Naive thymus-derived CD4-positive, alpha-beta T cell (primary cell): ENCODE measurements at places on chromosomes 13 and 19.

DNA sequence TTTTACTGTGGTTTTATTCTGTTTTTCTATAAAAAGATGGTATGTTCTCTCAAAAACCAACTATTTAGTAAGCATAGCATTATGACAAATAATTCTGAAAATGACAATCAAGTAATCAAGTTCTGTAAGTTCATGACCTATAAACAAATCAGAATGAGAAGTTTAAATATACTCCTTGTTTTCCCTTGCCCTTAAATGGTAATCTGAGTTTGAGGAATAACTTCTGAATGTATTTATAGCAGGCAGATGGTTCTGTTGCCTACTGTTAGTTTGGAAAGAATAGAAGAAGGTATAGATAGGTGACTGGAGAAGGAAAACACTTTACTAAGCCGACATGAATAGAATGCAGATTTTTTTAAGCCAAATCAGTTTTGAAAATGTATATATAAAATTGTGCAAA, 63.9 kb downstream of the POSTN start:
- no peak for DNase-seq

DNA sequence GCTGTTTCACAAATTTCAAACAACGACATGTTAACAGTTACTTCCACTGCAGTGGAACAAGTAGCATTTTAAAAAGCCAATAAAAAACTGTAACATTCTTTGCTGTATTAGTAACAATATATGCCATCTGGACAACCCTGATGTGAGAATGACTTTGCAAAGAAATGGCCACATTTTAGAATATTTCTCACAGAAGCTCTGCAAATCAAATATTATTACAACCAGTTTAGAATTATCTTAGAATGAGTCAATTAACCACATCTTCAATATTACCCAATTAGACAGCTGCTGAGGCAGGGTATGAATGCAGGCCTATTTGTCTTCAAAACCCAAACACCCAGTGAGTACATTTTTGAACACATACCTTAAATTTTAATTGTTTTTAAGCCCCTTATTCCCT, 3.2 kb downstream of the ZNF699 start:
- no peak for DNase-seq

DNA sequence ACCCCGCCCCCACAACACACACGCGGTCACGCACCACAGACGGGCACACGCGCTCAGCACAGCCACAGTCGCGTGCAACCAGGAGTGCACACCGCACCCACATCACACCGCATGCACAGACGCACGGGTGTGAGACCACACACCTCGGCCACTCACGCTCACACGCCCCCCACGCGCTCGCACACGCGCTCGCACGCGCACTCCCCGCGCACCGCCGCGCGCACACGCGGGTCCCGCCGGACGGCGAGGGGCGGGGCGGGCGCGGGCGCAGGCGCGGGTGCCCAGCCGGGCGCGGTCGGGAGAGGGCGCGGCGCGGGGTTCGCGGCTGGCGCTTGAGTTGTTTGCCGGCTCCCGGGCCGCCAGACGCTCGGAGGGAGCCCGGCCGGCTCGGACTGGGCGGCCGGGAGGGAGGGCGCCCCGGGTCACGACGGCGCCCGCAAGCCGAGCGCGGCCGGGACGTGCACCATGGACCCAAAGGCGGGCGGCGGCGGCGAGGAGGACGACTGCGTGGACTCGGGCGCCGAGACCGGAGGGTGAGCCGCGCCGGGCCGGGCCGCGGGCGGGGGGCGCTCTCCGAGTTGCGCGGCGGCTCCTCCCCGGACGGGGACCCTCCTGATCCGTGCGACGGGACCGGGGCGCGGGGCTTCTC, at the start of gene FAM124A:
Gene FAM124A (plus strand): TSS at position 362 of the 649 bp plus-strand sequence. CDS start 104 bp downstream, at position 466.
- DNase-seq, result peak; percentile 21

GRCh38 chr19:18020212-18021085, 12.5 kb downstream of the ARRDC2 start:
- DNase-seq, result no peak

DNA sequence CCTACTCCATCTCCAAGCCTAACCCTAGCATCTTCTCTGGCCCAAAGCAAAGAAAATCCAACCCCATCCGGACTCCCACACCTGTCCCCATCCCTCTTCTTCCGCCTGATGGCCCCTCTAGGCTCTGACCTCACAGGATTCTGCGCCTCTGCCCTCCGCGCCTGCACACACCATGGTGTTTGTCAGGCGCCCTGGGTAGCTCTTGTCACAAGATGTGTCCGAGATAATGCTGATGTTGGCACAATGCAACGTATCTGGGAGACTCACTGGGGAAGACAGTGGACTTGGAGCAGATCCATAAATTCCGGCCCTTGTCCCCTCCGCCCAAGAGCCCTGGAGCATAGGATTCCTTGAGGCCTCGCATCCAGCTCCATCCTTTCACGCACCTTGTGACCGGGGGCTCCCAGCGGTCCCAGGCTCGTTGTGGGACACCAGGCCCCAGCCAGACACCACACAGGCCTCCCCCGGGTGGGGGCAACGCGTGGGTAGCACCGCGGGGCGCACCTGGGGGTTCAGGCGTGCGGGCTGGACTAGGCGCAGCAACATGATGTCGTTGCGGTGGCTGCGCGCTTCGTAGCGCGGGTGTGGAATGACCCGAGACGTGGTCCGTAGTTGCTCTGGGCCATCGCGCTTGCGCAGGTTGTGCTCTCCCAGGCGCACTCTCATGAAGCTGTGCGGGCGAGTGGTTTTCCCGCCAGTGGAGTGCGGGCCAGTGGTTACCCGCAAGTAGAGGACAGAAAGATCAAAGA, 3.1 kb upstream of the KLK1 start:
- no peak for DNase-seq

GRCh38 chr13:43908156-43909126, 28.7 kb downstream of the LACC1 start:
- DNase-seq, result peak; percentile 36

DNA sequence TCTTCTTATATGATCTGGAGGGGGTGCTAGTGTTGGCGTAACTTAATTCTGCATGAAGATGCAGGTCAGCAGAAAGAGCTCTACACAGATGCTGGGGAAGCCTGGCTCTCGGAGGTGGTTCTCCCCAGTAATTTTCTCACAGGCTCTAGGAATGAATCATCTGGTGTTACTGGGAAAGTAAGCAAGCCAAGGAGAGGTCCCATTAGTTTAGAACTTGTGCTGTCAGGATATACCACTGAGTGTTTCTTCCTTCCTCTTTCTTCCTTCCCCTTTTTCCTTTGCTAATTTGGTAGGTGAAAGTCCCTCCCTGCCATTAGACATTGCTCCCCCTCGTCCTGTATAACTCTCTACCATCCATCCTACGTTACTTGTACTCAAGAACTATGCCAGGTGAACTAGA, 68.3 kb downstream of the ATP8A2 start:
- no peak for DNase-seq

DNA sequence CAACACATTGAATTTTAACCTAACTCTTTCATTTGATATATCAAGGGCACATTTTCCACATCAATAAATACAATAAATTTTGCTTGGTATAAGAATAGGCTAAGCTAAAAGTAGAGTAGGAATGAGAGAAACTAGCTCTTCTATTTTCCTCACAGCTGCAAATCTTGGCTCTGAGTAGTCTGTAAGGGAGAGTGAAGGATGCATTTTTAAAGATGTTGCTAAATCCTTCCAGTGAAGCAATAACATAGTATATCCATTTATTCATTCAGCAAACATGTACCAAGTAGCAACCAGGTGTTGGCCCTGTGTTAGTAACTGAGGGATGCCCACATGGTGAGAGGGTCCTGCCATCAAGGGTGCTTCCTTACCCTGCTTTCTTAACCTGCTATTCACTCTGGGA, 799.9 kb downstream of the PCDH9 start:
- no peak for DNase-seq

DNA sequence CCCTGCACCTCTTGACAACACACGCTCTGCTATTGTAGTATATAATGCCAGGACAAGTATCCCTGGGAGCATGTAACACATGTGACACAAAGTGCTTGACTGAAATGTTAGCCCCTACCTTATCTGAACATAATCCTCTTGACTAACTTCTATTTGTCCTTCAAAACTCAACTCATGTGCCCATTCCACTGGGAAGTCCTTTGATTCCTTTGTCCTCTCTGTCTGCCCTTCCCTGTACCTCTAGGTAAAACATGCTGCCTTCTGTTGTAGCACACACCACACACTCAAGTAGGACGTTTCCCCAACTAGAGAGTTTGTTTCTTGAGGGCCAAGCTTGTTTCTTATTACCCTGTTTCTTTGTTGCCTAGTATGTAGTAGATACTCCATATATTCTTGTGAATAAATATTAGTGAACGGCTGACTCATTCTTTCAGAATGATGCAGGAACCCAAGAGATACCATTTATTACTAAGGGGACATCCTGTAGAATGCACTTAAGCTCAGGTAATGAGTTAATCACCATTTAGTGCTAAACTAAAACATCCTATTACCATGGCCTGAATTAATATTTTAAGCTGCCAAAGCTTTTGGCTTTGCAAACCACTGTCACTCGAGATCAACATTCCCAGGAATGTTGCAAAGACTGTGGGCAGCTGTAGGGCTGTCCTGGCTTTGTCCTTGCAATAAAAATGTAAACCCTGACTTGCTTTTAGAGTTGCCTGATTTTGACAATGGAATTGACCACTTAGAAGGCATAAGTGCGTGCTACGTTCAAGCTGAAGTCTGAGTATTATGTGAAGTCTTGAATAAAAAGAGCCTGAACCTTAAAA, 313.4 kb downstream of the COG6 start:
- DNase-seq, result no peak

- no peak for DNase-seq
Observed at GRCh38 chr13:73464758-73465616, 406.2 kb downstream of the KLF5 start.

DNA sequence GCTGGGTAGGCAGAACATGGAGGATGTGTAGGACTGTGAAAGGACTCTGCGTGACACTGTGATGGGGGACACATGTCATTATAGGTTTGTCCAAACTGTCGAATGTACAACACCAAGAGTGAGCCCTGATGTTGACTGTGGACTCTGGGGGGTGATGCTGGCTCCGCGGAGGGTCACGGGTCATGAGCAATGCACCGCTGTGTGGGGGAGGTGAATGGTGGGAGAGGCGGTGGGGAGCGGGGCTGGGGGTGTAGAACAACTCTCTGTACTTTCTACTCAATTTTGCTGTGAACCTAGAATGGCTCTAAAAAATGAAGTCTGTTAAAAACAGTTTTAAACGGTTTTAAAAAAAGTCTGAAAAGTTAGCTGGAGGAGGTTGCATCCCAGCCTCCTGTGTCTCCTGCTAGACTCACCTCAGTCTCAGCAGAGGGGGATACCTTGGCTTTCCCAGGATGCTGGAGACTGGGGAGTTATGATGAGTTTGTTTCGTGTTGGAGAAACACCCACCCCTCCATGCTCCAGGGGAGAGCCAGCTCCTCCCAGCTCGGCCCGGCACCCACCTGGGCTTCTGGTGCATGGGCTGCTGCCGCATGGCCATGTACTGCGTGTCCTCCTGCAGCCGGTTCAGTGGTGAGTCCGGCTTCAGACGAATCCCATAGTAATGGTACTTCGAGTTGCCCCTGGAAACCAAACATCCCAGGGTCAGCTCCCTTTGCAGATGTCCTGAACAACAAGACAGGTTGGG, 34.7 kb upstream of the RANBP3 start:
- no peak for DNase-seq

- DNase-seq, result no peak
Observed at GRCh38 chr19:14561847-14562351, 10.0 kb downstream of the NDUFB7 start.

DNA sequence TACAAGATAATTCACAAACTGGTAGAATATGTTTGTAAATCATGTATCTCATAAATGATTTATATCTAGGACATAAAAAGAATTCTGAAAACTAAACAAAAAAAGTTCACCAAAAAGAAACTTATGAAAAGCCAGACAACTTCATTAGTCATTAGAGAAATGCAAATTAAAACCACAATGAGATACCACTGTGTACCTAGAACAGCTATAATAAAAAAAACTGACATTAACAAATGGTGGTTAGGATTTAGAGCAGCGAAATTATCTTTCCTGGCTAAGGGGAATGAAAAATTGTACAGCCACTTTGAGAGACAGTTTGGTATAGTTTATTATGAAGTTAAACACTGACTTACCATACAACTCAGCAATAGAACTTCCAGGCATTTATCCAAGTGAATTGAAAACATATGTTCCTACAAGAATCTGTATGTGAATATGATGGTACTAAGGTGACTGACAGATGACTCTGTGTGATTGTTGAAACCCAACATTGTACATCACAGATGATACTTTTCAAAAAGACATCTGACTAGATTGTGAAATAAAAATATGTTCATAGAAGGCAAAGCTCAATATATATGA, 41.8 kb downstream of the UGGT2 start:
- no peak for DNase-seq

GRCh38 chr19:56707821-56708220, 36.3 kb upstream of the ZNF835 start:
- no peak for DNase-seq

- DNase-seq, result no peak
Observed at GRCh38 chr13:81153478-81153877, 812.6 kb upstream of the SPRY2 start.

- DNase-seq, result no peak
Observed at GRCh38 chr19:39410831-39411080, 1.7 kb upstream of the PLEKHG2 start.

GRCh38 chr13:90577726-90578125, 769.8 kb upstream of the MIR17HG start:
- no peak for DNase-seq

- DNase-seq, result no peak
Observed at GRCh38 chr13:45718992-45719391, 16.9 kb downstream of the CBY2 start.

DNA sequence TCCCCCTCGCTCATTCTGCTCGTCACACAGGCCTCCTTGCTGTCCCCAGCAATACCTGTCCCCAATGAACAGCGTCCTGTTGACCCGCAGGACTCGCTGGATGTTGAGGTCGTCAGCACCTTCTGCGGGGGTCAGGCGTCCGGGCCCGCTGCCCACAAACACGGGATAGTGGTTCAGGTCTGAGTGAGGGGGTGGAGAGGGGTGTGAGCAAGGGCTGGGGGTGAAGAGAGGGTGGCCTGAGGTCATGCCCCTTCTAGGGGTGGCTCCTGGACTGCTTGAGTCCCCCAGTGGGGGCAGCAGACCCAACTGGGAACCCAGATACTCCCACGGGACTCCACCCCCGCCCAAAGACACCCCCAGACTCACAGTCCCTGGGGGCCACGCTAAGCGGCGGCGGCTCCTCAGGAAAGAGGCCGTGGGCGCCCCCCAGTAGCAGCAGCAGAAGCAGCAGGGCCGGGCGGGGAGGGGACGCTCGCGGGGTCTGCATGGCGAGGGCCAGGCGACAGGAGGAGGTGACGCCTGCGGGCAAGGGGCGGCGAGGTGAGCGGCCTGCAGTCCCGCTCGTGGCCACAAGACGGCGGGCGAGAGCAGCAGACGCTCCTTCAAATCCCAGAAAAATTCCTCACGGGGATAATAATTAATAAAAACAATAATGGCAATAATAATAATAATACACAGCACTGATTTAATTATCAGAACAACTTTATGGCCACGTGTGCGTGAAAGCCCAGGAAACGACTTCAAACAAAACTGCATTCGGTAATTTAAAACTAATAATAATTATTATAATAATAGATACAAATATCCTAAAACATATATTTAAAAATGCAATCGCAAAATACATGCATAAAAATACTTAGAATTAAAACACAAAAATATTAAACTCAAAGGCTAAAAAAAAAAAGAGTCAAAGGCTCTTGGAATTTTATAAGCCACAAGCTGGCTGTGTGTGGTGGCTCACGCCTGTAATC, 1.2 kb downstream of the SEMA6B start:
- no peak for DNase-seq
